Lung (tissue), 17 donors: ENCODE measurements at places on chromosomes 7 and 10. TPM values are rescaled to one million over a fixed set of nuclear protein-coding genes. Genes with fewer than 3 reads are reported as not detected.

DNA sequence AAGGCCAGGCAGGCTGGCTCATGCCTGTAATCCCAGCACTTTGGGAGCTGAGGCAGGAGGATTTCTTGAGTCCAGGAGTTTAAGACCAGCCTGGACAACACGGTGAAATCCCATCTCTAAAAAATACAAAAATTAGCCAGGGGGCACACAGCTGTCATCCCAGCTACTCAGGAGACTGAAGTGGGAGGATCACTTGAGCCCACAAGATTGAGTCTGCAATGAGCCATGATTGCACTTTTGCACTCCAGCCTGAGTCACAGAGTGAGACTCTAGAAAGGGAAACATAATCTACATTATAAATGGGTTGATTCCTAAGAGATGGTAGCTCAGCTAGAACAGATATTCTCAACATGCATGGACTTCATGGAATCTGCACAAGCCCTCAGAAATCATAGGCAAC is 6.3 kb upstream of the LIPF start:
- no peak overlapping the region for H3K4me3 ChIP-seq
- no peaks in the 10 kb centered on the region for H3K4me1 ChIP-seq
- H3K27ac ChIP-seq = no peak overlapping the region

Gene CNTNAP2
- total RNA-seq = 45.3 TPM

DNA sequence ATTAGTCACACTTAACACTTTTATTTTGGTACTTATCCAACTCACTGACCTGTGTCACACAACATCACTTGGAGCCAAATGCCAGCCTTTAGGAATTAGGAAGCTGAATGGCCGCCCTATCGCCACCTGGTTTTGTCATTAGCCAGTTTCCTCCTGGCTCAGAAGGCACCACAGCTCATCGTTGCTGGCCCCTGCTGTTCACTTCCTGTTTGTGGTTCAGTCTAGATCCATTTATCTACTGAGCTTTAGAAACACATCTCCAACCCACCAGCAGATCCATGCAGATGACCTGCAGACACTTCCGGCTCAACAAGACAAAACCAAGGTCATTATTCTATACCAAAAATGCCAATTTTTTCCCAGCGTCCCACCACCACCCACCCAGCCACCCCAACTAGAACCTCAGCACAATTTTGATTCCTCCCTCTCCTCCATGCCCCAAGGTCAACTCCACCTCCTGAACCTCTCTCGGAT is 193.5 kb upstream of the NEBL start:
- no peak overlapping the region for H3K4me3 ChIP-seq
- no peaks in the 10 kb centered on the region for H3K36me3 ChIP-seq
- no peak for DNase-seq

DNA sequence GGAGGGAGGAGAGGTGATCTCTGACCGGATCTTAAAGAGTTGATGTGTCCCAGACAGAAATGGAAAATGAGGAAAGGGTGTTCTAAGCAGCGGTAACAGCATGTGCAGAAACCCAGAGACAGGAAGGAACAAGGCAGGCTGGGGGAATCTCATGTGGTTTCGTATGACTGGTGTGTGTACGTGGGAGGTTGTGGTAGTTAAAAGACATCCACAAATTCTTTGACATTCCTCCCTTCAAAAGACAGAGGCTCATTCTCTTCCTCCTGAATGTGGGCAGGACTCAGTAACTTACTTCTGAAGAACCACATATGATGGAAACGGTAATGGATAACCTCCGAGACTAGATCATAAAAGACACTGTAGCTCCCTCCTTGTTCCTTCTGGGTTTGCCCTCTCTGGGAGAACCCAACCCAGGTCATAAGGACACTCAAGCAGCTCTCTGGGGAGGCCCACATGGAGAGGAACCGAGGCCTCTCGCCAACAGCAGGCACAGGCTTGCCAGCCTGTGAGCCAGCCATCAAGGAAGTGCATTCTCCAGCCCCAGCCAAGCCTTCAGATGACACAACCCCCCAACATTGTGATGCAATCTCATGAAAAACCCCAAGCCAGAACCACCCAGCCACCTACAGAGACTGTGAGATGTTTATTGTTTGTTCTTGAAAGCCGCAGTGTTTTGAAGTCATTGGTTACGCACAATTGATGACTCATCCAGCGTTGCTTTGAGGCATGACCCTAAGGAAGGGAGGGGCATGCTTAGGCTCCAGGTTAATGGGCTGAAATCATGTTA is 116.0 kb downstream of the SLIT1 start:
- no peak overlapping the region for H3K27ac ChIP-seq
- no peak overlapping the region for H3K4me3 ChIP-seq
- H3K36me3 ChIP-seq = no peaks in the 10 kb centered on the region

DNA sequence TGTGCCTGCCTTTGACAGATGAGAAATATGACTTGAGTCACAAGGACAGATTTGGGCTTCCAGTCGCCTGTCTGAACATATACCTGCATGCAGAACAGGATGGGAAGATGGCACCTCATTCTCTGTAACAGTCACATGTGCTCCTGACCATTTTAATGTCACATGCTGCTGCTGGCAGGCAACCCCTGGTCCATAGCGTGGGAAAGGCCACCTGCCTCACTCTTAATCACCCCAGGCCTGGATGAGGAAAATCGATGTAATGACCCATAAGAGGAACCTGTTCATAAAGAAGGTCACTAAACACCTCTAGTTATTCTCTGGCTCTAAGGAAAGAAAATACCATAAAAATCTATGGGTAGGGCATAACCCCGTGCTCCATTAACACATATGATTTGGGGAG is 110.2 kb downstream of the GFRA1 start:
- H3K4me1 ChIP-seq = no peaks in the 10 kb centered on the region
- no peaks in the 10 kb centered on the region for H3K27me3 ChIP-seq
- H3K36me3 ChIP-seq = no peaks in the 10 kb centered on the region
- DNase-seq = no peak
- H3K27ac ChIP-seq = no peak overlapping the region
- H3K4me3 ChIP-seq = no peak overlapping the region

DNA sequence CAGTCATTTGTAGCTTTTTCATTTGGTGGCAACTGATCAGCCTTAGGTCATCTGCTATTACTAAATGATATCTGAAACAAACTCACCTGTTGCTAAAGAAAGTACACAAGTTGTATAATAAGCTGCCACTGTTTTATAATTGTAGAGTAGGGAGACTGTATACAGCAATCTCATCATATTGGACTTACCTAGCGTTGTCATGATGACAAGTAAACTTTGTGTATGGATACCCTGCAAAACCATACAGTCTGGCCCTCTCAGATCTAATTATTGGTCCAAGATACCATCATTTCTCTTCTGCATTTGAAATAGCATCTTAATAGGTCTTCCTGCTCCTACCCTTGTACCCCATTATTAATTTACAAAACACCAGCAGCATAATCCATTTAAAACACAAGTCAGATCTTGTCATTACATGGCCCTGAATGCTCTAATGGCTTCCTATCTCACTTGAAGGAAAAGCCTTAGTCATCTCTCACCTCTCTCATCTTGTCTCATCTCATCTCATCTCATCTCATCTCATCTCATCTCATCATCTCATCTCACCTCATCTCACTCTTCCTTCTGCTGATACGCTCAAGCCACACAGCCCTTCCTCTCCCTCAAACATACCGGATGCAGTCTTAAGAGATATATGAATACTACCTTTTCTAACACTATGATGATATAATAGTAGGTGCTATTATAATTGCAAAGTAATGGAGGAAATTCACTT is 540.6 kb downstream of the MDFIC start:
- no peak overlapping the region for H3K4me3 ChIP-seq
- no peaks in the 10 kb centered on the region for H3K36me3 ChIP-seq
- no peak for DNase-seq
- no peaks in the 10 kb centered on the region for H3K27me3 ChIP-seq
- H3K4me1 ChIP-seq = no peaks in the 10 kb centered on the region
